ENCODE measurements at places on chromosomes 4 and X.

DNA sequence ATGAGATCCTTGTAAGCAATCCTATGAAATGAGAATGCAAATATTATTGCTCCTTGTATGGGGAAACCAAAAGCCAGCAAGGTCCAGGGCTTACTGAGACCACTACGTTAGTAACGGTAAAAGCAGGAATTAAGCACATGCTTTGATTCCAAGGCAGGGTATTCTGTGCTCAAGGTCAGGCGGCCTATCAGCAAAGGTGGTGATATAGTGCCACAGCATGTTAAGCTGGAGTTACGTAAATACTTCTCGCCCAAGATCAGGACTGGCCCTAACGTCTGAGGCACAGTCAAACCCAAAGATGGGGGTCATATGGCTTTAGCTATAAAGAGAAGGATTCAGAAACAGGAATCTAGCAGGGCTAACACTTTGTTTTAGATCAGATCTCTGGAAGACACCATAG is 27.6 kb downstream of the SLC10A7 start:
- DNase-seq, result no peak

DNA sequence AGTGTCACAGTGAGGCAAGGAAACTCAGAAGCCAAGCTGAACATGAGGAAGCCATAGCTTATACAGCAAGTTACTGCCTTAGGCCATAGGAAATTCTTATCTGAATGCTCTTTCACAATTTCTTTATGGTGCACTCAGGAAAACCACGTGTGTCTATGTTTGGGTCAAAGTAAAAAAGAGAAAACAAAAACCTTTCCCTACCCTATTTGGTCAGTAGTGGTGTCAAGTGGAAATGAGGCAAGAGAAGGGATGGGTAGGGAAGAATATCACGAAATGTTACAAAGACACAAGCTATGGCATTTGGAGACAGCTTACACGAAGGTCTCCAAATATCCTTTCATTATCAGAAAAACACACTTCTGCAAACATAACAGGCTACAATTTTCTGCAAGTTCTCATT is 83.4 kb upstream of the INPP4B start:
- DNase-seq, result no peak

- no peak for DNase-seq
These were observed 160.3 kb upstream of the ANK2 start for GRCh38 chr4:112889199-112889598.

DNA sequence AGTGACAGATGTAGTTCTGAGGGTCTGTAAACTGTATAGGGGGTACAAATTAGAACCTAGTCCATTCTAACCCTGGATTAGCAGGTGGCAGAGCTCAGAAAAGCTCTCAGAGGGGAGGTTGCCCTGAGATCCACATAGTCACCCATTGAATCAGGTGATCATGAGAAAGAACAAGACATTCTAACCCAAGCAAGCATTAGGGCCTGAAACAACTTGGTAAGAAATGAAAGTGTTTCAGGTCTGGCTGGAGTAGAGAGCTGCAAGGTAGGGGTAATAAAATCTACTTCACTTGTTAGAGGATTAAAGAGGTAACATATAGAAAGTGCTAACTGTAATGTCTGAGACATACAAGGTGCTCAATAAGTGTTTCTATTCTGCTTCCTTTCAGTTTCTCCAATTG is 8.8 kb upstream of the BMP2K start:
- DNase-seq, result no peak

GRCh38 chrX:137428766-137429591 is 136.9 kb upstream of the ZIC3 start:
- no peak for DNase-seq

DNA sequence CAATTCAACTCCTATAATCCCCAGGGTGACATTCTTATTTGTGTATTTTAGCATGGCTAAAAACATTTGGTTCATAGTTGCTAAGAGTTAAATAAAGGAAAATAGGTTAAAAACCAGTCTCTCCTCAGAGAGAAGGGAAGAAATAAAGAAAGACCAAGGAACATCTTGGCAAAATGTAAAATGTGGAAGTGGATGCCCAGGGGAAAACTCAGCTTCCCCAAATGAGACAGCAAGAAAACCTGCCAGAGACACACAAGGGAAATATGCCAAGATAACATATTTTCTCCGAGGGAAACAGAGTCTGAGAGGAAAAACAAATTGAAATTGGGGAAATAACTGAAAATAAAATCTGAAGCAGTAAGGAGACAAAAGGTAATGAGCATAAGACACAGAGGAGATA is 1569.3 kb downstream of the PCDH18 start:
- no peak for DNase-seq

DNA sequence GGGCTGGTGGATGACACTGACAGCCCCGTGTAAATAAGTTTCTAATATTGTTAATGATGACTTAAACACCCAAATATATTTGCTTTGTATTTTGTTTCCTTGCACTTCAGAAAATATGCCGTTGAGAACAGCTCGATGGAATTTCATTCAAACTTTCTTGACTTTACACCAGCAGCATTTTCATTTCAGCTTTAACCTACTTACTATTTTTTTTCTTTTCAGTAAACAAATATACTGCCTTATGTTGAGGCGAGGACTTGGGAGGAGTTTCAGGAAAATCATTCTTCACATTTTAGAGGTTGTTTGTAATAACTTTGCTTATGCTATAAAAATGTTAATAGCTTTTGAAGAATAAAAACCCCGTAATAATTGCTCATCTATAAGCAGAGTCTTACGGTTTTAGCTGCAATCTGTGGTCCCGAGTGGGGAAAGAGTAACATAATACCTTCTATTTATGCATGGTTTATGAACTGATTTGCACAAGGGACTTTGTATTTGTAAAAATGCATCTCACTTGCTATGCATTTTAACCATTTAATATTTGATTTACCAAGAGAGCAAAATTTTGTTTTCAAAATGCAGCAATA is 14.1 kb upstream of the TENM3 start:
- DNase-seq, result no peak

DNA sequence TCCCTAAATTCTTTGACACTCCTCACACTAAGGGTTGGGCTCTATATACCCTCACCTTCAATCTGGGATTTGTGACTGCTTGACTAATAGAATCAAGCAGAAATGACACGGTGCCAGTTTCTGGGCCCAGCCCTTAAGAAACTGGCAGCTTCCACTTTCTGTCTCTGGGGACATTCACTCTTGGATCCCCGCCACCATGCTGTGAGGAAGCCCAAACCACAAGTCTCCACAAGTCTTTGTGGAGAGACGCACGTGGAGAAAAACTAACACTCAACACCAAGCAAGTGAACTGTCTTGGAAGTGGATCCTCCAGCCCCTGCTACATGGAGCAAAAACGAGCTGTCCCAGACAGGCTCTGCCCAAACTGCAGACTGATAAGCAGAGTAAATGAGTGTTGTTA is 1.1 kb upstream of the EDNRA start:
- no peak for DNase-seq

GRCh38 chr4:128727658-128728057 is 81.8 kb upstream of the JADE1 start:
- no peak for DNase-seq

- no peak for DNase-seq
These were observed 55.1 kb upstream of the BCOR start for GRCh38 chrX:40152741-40153344.

DNA sequence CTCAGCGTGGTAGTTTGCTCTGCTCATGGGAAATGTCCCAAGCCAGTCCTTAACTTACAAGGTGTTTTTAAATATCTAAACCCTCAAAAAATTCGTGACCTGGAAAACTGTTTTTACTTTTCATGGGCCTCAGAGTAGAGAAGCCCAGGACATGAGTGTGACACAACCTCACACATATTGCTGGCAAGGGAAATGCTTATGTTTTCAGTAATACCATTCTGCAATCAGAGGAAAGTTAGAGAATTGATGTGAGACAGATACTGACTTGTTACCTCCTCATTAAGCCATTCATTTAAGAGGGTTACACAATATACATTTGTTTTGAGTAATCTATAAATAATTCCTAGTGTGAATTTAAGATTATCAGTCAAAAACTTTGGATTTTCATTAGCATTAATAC is 209.5 kb downstream of the ARHGAP10 start:
- DNase-seq, result no peak

DNA sequence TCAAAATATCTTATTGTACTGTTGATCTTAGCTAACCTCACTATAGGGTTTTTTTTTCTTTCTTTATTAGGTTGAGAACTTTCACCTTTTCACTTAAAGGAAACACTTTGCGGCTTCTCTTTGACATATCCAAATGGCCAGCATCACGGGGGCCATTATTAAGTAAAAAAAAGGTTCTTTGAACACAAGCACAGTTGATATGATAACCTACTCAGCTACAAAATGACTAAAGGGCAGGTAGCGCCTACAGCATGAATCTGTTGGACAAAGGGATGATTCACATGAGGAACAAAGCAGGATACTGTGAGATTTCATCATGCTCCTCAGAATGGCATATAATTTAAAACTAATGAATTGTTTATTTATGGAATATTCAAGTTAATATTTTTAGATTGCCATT is 119.6 kb downstream of the CCSER1 start:
- no peak for DNase-seq

GRCh38 chr4:3013839-3014350 is 50.5 kb downstream of the GRK4 start:
- DNase-seq, result no peak

GRCh38 chr4:129641179-129641578 is 545.2 kb downstream of the C4orf33 start:
- DNase-seq, result peak; percentile 70

GRCh38 chr4:176539785-176540175 is 220.0 kb downstream of the SPCS3 start:
- DNase-seq, result no peak

GRCh38 chr4:172055046-172055445 is 241.8 kb downstream of the GALNTL6 start:
- peak; percentile 45 for DNase-seq

GRCh38 chr4:99159699-99160098 is 15.6 kb upstream of the ADH4 start:
- no peak for DNase-seq

DNA sequence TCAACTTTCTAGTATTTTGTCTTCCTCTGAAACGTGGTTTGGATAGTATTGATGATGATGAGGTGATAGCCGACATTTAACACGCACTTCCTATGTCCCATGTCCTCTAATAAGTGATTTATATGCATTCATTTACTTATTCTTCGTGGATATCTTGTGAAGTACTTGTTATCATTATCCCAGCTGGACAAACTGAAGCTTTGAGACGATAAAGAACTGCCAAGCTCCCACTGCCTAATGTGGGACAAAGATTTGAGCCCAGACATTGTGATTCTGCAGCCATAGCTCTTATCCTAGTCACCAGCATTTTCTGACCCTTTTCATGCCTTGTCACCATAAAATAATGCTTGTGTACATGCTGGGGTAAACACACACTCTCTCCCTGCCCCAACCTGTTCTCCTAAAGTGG is 92.5 kb downstream of the RAPGEF2 start:
- no peak for DNase-seq

GRCh38 chr4:105022811-105023667 is 123.6 kb upstream of the TET2 start:
- peak; percentile 58 for DNase-seq
